H7 (cell line): ENCODE measurements at places on chromosomes 2 and 18.

GRCh38 chr2:234858145-234858544 lies 93.7 kb upstream of the SH3BP4 start:
- DNase-seq, result no peak

GRCh38 chr2:176924909-176925534 lies 287.6 kb upstream of the HNRNPA3 start:
- no peak for DNase-seq

DNA sequence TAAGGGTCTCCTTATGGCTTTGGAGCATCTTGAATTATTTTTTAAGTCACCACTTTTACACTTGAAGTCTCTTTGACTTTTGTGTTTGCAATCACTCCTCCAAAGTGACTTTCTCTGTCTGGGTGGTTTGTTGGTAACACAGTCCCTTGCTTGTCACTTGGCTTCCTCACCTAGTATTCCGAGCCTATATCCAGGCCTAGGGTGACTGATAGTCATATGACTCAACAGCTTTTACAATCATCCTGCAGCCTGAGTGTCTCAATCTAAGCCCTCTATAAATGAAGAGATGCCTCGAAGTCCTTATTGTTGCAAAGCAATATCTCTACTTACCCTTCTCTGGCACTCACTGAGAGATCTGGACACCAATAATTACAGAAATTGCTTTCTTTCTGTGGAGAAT lies 53.9 kb upstream of the SETBP1 start:
- DNase-seq, result no peak

GRCh38 chr2:195741191-195741590 lies 84.2 kb downstream of the SLC39A10 start:
- DNase-seq, result no peak

DNA sequence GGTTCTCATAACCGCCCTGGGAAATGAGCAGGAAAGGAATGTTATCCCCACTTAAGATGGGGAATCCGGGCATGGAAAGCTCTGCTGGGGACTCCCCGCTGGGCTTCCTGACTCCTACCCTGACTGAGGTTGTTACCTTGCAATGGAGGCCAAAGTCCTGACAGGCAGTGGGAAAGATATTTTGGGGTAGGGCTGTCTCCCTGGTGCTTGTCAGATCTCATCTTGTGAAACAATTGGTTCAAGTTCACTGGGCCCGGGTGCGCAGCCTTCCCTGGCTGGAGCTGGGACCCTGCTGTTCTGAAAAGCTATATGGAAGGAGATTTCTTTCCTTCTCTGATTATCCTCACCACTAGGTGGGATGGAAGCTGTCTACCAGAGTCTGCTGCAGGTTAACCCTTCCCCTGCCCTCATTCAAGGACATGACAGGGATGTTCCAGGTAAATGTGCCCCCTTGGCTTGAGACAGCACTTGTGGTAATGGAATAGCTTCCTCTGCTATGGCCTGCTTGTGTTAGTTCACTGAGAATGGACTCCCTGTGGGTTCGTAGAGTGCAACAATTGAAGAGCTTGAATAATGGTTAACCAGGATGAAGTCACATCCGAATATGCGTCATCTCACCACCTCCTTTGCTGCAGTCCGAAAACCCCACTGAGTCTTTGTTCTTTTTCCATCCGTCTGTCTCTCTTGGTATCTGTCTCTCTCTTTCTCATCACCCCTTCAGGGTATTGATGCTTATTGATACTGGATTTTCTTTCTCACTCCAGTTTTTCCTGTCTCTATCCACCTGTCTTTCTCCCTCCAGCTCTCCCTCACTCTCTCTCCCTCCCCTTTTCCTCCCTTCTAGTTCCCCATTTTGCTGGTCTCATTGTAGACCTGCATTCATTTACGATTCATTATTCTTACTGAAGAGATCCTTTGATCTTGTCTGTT lies 67.8 kb upstream of the EPAS1 start:
- DNase-seq, result peak; percentile 46

- DNase-seq, result no peak
Measured at GRCh38 chr2:35978218-35978617, 377.4 kb upstream of the CRIM1 start.

DNA sequence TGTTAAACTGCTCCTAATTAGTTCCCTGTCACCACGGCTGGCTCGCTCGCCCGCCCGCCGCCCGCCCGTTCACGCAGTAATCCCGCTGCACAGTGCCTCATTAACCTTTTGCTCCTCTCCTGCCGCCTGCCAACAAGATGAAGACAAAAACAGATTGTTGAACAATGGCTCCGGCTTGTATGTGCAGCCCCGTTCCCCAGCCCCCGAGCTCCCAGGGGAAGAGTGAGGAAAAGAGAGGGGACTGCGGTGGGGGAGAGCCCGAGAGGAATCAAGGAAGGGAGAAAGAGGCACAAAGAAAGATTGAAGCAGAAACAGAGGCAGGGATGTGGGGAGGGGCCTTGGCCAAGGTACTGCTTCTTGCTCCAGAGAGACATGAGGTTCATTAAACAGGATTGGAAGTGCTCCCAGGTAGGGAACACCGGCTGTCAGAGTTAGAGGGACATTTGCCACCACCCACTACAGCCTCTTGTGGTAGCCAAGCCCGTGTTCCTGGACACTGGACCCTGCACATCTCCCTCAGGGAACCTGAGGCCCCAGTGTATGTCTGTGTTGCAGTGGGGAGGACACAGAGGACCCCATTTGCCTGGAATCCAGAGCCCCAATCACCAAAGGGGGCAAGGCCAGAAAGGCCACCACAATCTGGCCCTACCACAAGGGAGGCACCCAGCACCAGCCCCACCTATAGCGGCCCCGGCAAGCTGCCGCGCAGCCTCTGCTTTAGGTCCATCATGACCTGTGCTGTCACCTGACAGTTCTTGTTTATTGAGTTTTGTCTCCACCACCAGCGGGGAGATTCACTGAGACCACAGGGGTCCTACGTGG lies 38.1 kb downstream of the EMX1 start:
- no peak for DNase-seq

GRCh38 chr18:53819671-53820070 lies 404.8 kb downstream of the MBD2 start:
- DNase-seq, result no peak

DNA sequence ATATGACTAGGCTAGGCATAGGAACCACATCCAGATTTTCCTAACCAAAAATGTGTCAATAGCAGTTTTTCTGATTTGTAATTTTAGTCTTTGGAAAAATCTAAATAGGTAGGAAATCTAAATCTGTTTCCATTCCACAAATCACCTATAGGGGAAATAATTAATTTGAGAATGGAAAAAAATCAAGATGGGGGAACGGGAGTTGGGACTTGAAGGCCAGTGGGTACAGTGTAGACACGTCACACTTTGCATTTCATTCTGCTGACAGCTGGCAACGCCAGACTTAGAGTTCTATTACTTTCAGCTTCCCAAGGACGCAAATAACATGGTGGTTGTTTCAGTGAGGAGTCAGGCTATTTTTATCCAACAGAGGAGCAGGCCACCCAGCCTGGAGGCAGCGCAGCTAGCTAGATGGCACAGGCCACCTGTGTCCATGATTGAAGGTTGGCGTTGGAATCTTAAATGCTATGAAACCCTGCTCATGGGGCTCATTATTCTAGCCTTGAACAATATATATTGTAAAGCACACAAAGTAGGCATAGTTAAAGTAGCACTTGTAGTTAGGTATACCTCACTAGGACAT lies 23.4 kb downstream of the HNRNPA3 start:
- no peak for DNase-seq

DNA sequence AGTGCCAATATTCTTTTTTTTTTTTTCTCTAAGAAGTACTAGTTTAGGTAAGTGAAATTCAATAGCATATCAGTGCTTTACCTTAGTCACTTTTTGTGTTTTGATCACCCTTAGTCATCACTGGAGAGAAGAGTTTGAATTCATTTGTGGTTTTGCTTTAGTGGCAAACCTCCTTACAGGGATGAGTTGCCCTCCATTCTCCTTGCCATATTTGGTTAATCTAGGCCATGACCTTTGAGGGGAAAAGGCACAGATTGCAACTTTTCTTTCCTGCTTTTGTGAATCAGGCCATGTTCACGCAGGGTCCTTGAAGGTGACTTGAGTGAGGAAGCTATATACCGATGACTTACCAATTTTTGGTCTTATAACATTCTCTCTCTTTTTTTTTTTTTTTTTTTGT lies 34.4 kb downstream of the PLEKHA3 start:
- DNase-seq, result no peak

DNA sequence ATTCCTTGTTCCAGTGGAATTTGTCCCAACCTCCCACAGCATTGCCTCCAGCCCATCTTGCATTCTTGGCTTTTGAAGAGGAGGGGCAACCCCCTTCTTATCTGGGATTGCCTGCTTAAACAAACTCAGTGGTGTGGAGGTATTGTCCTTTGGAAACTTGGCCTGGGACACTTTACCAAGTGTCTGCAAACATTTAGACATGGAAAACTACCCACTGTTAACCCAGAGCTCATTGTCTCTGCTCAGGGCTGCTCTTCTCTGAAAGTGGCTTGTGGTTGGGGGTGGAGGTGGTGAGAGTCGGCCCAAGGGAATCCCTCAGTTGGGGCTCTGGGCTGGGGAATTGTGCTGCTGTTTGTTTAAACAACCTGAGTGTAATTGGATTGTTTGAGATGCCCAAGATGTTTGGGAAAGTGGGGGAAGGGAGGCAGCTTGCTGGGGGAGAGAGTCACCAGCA lies 178.3 kb upstream of the GATA6 start:
- peak; percentile 18 for DNase-seq

DNA sequence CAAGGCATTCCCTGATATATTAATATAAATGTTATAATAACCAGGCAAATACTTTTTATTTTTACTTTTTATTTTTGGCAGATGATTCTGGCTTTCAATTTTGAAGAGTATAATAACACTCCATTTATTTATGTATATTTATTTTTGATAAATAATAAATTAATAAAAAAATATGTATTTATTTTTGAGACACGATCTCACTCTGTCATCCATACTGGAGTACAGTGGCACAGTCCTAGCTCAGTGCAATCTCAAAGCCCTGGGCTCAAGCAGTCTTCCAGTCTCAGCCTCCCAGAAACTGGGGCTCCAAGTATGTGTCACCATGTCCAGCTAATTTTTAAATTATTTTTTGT lies 93.4 kb upstream of the ITGA6 start:
- no peak for DNase-seq

DNA sequence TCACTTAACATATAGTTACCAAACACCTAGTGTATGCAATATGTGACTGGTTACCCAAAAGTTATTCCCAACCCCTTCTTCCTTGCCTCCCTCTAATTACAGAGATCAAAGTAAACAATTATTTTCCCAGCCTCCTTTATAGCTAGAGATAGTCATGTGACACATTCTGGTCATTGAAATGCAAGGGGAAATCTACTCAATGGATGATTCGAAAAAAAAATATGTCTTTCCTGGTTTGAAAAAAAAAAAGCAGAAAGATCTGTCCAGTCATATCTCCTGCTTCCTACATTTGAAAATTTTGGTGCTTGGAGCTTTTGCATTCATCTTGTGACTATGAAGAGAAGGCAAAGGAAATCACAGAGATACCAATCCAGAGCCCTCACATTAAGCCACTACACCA lies 27.6 kb upstream of the UGP2 start:
- no peak for DNase-seq

DNA sequence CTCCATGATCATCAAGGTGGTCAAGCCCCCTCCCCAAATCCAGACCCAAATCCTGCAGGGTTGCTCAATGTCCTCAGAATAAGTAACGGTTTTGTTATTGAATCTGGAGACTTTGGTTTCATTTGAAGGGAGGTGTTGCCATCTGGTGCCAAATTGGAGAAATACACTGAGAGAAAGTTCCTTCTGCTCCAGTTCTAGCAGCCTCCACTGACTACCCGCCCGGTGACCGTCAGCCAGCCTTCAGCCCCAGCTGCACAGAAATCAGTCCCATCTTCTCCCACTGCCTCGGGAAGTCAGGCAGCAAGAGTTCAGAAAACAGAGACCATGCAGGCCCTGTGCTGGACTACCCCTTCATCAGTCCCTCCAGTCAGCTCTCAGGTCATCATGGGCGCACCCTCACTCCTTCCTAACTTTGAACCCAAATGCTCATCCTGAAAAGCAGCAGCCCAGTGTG lies 38.7 kb downstream of the PKDCC start:
- DNase-seq, result peak; percentile 82

GRCh38 chr2:162050513-162050961 lies 23.5 kb downstream of the DPP4 start:
- no peak for DNase-seq

GRCh38 chr2:10790228-10790973 lies 22.2 kb downstream of the PDIA6 start:
- DNase-seq, result no peak

- no peak for DNase-seq
Measured at GRCh38 chr2:161044921-161045320, 115.3 kb upstream of the TANK start.

DNA sequence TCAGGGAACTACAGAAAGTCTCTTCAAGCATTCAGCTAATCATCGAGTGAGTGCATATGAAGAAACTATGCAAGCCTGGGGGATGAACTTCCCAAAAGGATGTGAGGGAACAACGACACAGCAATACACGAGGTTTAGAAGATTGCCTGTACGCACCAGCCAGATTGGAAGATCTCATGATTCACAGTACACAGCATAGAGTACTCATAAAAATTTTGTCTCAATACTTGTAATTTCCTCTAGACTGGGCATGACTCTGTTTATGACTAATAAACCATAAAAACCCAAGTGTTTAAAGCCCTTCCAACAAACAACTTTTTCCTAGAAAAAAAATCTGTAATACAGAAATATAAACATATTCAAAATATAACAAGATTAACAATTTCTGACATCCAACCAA lies 279.7 kb downstream of the KCNJ3 start:
- DNase-seq, result no peak

GRCh38 chr2:146870691-146871090 lies 974.1 kb upstream of the ACVR2A start:
- no peak for DNase-seq

DNA sequence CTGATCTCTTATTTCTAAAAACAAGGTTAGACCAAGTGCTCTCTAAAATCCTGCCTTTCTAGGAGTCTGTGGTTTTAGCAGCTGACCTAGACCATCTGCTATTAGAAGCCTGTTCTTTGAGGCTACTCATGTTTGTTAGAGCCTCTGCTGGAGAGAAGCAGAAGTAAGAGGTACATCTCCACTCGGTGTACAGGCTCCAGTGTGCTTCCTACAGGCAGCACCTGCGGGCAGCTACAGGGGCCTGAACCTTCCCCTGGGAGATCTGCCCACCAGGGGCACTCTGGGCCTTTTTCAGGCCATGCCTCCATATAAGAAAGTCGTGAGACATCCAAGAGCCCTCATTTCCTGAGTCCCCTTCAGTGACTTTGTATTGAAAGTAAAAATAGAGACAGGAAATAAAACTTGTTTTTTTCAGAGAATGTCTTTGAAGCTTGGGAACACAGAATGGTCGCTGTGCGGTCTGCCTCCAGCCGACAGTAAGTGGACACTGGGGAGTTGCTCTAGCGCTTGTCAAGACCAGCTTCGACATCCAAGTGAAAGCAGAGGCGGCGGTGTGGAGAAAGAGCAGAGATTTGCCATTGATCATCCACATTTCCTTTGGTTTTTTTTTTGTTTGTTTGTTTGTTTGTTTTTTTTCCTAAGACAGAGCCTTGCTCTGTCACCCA lies 31.7 kb downstream of the ONECUT2 start:
- peak; percentile 49 for DNase-seq

DNA sequence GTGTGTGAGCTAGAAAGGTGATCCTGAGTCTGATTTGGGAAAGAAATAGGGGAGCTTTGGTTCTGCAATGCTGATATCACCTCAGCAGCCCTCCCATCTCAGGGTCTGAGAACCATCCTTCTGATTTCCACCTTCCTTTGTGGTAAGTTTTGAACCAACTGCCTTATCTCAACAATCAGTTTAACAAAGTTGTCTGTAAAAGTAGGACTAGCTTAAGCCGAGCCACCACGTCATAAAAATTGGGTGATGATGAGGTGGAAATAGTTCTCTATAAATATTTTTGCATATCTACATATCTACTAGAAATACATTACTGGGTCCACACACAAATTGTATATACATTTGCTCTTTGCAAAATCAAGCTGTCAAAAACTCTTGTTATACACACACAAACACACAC lies 1.1 kb downstream of the SULT1C4 start:
- no peak for DNase-seq
